Upper lobe of right lung (tissue), 1 donor: ENCODE measurements at places on chromosomes 6 and 20. TPM values are rescaled to one million over a fixed set of nuclear protein-coding genes. Genes with fewer than 3 reads are reported as not detected.

KIFC1 gene
- total RNA-seq, result 2.3 TPM

- H3K4me3 ChIP-seq, result no peak overlapping the region
- H3K27ac ChIP-seq, result no peak overlapping the region
- H3K36me3 ChIP-seq, result peaks cover 4% of the 10 kb centered on the region
- no peaks in the 10 kb centered on the region for H3K4me1 ChIP-seq
Measured at GRCh38 chr6:163468738-163469137, 54.2 kb downstream of the QKI start.

- H3K4me3 ChIP-seq, result no peak overlapping the region
- no peaks in the 10 kb centered on the region for H3K4me1 ChIP-seq
- no peak for DNase-seq
- no peak overlapping the region for H3K27ac ChIP-seq
- no peaks in the 10 kb centered on the region for H3K36me3 ChIP-seq
Measured at GRCh38 chr20:56043227-56043626, 37.9 kb upstream of the CBLN4 start.

WFDC10B gene
- total RNA-seq, result not detected

GRCh38 chr6:135008941-135009290, 45.7 kb downstream of the HBS1L start:
- DNase-seq, result no peak
- no peak overlapping the region for H3K27ac ChIP-seq
- H3K4me1 ChIP-seq, result no peaks in the 10 kb centered on the region
- no peak overlapping the region for H3K4me3 ChIP-seq

DNA sequence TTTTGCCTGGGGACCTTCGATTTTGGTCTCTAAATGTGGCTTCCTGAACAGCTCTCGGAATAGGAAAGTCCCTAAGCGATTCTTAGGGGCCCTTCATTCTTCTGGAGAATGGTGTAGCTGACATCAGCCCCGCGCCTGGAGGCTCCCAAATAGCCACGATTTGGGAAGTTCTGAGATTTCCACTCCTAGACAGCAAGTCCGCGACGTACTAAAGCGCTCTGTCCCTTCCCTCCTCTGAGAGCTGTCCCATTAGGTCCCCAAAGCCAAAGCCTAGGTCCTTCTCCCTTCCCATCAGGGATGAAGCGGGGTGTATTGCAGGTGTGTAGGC, 756 bp downstream of the MOXD1 start:
- H3K36me3 ChIP-seq, result no peaks in the 10 kb centered on the region
- no peak for DNase-seq
- no peaks in the 10 kb centered on the region for H3K4me1 ChIP-seq
- peak overlapping the region; percentile 65 for H3K4me3 ChIP-seq
- peaks cover 24% of the 10 kb centered on the region for H3K27me3 ChIP-seq

DNA sequence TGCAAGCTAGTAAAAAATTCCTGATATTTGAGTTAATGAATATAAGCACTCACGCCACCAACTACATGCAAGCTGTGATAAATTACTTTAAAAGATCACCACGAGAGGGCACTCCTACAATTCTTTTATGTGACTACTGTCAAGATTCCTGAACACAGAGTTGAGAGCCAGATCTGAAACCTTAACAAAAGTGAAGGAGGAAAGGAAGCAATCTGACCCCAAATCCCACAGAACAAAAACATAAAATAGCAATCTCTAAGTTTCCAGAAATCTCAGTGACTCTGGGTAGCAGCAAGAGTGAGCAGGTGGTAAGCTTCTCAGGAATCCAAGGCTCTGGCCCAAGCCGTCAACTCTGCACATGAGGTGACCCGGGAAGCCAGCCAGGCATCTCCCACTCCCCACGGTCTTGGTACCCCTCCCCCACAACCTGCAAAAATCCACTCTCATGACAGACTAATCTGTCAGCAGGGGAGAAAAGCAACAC, 55.1 kb downstream of the STAU1 start:
- peaks cover 57% of the 10 kb centered on the region for H3K36me3 ChIP-seq
- peaks cover 6% of the 10 kb centered on the region for H3K4me1 ChIP-seq
- no peak overlapping the region for H3K27ac ChIP-seq
- H3K4me3 ChIP-seq, result no peak overlapping the region
- DNase-seq, result no peak

GRCh38 chr20:24754691-24755090, 194.4 kb upstream of the CST7 start:
- no peak overlapping the region for H3K27ac ChIP-seq
- H3K4me1 ChIP-seq, result no peaks in the 10 kb centered on the region
- DNase-seq, result no peak
- H3K4me3 ChIP-seq, result no peak overlapping the region
- H3K27me3 ChIP-seq, result no peaks in the 10 kb centered on the region
- H3K36me3 ChIP-seq, result no peaks in the 10 kb centered on the region

- no peak for DNase-seq
- H3K27me3 ChIP-seq, result no peaks in the 10 kb centered on the region
- H3K4me1 ChIP-seq, result no peaks in the 10 kb centered on the region
- H3K36me3 ChIP-seq, result no peaks in the 10 kb centered on the region
- no peak overlapping the region for H3K4me3 ChIP-seq
- no peak overlapping the region for H3K27ac ChIP-seq
Measured at GRCh38 chr6:121886223-121886830, 450.9 kb downstream of the GJA1 start.

- DNase-seq, result peak; percentile 99
- peak overlapping the region; percentile 98 for H3K27ac ChIP-seq
- H3K4me3 ChIP-seq, result no peak overlapping the region
- H3K27me3 ChIP-seq, result no peaks in the 10 kb centered on the region
- peaks cover 42% of the 10 kb centered on the region for H3K4me1 ChIP-seq
Measured at GRCh38 chr20:50415516-50416268, 94.5 kb upstream of the PTPN1 start.

- H3K4me3 ChIP-seq, result peak overlapping the region; percentile 82
- H3K36me3 ChIP-seq, result no peaks in the 10 kb centered on the region
- DNase-seq, result peak; percentile 91
- no peaks in the 10 kb centered on the region for H3K27me3 ChIP-seq
Measured at GRCh38 chr20:41316602-41317545, 657 bp downstream of the ZHX3 start.

ATP9A gene
- total RNA-seq, result 32.1 TPM

DNA sequence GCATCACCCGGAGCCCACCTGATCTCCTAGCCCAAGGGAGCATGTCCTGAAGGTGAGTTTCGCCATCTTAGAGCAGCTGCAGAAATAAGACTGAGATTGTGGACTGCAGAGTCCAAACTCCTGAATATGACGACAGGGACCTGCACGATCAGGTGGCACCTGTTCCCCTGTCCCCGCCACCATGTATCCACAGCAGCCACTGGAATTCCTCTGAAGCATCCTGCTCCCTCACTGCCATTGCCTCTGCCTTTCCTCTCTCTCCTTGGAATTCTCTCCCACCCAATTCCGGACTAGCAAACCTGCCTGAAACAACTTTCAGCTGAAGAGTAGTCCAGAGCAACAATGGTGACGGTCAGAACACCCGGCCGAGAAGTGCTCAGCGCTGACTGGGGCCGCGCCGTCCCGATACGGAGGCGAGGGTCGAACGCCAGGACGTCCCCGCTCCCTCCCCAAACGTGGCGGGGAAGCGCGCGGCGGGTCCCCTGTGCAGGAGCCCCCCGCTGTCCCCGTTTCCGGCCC, 694 bp upstream of the FAM120B start:
- H3K27me3 ChIP-seq, result peaks cover under 1% of the 10 kb centered on the region
- H3K36me3 ChIP-seq, result no peaks in the 10 kb centered on the region
- H3K4me1 ChIP-seq, result peaks cover 26% of the 10 kb centered on the region
- no peak for DNase-seq
- peak overlapping the region; percentile 93 for H3K4me3 ChIP-seq
- peak overlapping the region; percentile 96 for H3K27ac ChIP-seq

EDN1 gene
- total RNA-seq, result 18.8 TPM

GRCh38 chr6:139965393-139965792, 590.9 kb upstream of the CITED2 start:
- H3K27ac ChIP-seq, result no peak overlapping the region
- no peak for DNase-seq
- H3K4me3 ChIP-seq, result no peak overlapping the region
- H3K27me3 ChIP-seq, result no peaks in the 10 kb centered on the region

DNA sequence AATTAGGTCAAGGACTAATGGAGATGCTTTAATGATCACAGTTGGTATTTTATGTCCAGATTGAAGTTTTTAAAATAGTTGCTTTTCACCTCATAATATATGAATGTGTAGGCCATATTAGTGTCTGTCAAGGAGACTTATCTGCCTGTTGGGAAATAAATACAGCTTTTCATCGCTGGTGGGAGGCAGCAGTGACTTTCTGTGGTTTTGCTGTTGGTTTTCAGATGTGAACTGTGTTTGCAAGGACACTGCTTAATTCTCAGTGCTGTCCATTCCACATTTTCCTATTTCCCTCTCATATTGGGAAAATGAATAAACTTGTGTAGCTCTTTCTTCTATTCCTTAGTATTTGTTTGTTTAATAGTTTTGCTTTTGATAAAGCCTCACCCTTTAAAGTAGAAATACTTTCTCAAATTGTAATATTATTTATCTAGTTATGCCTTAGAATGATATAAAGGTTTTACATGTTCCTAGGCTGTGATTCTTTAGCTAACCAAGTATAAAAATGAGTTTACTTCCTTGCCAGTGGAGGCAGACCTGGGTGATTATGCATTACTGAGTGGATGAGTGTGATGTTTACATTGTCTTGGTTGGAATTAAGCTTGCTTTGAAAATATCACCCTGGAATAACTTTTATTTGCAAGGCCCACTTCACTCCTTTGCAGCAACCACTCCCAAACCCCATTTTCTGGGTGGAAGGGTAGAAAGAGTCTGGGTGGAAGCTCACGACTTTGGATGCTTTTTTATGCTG, 3.3 kb downstream of the PLCB4 start:
- no peak for DNase-seq
- peaks cover 18% of the 10 kb centered on the region for H3K27me3 ChIP-seq
- H3K4me3 ChIP-seq, result no peak overlapping the region
- H3K27ac ChIP-seq, result no peak overlapping the region
- H3K36me3 ChIP-seq, result no peaks in the 10 kb centered on the region

DNA sequence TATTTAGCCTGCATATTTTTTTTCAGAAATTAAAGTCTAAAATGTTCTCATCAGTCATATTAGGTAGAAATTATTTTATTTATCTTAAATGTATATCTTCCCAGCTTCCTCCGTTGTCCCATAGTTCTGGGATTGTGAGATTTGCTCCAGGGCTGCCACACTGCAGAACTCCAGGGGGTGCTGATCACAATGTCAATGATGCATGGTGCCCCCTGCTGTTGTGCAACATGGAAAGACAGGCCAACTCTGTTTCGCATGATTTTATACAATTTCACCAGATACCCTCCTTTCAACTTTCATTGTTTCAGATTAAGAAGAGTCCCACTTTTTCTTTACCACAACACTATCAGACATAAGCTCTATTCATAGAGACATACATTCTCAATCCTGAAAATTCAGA, 35.9 kb downstream of the ID4 start:
- H3K36me3 ChIP-seq, result no peaks in the 10 kb centered on the region
- no peak for DNase-seq
- H3K4me1 ChIP-seq, result no peaks in the 10 kb centered on the region

DNA sequence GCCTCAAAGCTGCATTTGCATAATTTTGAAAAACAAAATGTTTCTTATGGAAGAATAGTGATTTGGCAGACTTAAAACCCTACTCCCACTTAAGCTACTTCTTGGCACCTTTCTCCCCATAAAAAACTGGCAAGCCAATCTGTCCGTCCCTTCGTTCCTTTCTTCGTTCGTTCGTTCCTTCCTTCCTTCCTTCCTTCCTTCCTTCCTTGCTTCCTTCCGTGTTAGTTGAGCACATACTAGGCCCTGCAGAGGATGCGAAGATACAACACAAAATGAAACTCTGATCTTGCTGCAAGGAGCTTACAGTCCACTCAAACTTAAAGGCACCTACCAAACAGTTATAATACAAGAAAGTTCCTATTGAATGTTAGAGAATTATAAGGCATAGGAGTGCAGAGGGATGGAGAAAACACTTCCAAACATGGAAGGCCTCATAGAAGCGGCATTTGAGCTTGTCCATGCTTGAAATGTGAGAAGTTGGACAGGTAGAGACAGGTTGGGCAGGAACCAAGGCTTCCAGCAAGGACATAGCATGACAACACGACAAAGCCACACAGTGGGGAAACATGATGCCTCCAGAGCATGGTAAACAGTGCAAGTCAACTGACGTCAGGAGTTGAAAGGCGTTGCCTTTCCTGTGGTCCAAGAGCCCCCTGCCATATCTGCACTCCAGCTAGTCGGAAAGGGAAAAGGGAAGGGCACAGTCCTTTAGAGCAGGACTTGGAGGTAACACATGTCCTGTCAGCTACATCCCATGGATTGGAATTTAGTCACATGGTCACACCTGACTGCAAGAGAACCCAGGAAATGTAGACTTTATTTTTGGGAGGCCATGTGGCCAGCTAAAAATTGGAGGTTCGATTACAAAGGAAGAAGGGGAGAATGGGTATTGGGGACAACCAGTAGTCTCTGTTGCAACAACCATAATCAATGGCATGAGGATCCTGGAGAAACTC, 7.0 kb downstream of the PNPLA1 start:
- peaks cover 15% of the 10 kb centered on the region for H3K27me3 ChIP-seq
- H3K4me1 ChIP-seq, result no peaks in the 10 kb centered on the region
- no peak overlapping the region for H3K27ac ChIP-seq
- no peak for DNase-seq
- H3K36me3 ChIP-seq, result no peaks in the 10 kb centered on the region

FKBP1C gene
- total RNA-seq, result 0.52 TPM

DNA sequence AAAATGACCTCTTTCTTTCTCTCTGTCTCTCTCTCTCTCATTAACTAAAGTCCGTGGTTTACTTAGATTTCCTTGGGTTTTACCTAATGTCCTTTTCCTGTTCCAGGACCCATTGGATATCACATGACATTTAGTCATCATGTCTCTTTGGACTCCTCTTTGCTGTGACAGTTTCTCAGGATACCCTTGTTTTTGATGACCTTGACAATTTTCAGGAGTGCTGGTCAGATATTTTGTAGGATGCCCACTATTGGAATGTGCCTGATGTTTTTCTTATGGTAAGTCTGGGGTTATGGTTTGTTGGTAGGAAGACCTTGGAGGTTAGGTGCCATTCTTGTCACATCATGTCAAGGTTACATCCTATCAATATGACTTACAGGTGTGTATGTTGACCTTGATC, 199.2 kb upstream of the HTR1E start:
- no peak for DNase-seq
- no peaks in the 10 kb centered on the region for H3K4me1 ChIP-seq
- no peaks in the 10 kb centered on the region for H3K36me3 ChIP-seq

- no peak overlapping the region for H3K27ac ChIP-seq
- no peaks in the 10 kb centered on the region for H3K27me3 ChIP-seq
- H3K4me1 ChIP-seq, result no peaks in the 10 kb centered on the region
- H3K36me3 ChIP-seq, result no peaks in the 10 kb centered on the region
- no peak overlapping the region for H3K4me3 ChIP-seq
Measured at GRCh38 chr6:91392951-91393350, 806.1 kb upstream of the MAP3K7 start.

DNA sequence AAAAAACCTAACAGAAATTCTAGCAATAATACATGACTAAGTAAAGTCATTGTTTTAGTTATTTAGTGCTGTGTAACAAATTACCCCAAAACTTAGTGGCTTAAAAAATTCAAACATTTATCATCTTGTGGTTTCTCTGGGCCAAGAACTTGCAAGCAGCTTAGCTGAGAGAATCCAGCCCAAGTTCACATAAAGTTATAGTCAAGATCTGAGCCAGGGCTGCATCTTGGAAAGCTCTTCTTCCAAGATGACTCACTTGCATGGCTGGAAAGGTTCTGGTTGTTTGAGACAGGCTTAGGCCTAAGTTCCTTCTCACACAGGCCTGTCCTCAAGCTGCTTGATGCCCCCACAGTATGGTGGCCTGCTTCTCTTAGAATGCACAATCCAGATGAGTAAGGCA, 217.8 kb upstream of the TSHZ2 start:
- no peak overlapping the region for H3K4me3 ChIP-seq
- no peak for DNase-seq
- H3K4me1 ChIP-seq, result no peaks in the 10 kb centered on the region
- no peaks in the 10 kb centered on the region for H3K27me3 ChIP-seq
- H3K36me3 ChIP-seq, result no peaks in the 10 kb centered on the region

ASXL1 gene
- total RNA-seq, result 79.1 TPM

PTCHD4 gene
- 4.1 TPM for total RNA-seq
